Stimulated activated CD4-positive, alpha-beta T cell treated with anti-CD3 and anti-CD28 coated beads, Interleukin-15, amount 100 ng/mL, for 48 hours (primary cell): ENCODE measurements at places on chromosomes 11 and 22.

DNA sequence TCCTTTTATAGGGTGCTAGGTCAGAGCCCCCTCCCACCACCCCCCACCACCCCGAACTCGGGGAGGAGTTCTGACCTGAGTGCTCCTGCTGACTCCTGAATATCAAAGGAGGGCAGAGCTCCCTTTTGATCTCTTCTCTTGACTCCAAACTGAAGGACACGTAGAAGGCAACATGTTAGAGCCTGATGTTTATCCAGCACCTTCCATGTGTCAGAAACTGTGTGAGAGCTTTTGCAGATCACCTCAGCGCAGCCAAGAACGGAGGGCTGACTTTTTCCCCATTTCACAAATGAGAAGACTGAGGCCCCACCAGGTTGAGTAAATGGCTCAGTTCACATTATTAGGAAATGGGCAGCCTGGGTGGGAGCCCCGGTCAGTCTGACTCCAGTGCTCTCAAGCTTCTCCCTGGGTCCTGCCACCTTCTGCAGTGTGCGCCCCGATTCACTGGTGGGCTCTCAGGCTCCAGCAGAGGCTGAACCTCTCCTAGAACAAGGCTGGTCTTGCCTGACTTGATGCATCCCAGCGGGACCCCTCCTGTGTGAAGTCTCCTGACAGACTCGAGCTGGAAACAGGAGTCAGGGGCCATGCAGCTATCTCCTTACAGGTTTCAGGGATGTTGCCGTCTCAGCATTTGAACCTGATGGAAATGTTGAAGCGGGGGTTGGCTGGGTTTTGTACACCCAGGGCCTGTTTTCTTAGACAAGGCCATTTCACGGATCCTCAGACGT is 98.5 kb downstream of the TSPAN18 start:
- DNase-seq = no peak

DNA sequence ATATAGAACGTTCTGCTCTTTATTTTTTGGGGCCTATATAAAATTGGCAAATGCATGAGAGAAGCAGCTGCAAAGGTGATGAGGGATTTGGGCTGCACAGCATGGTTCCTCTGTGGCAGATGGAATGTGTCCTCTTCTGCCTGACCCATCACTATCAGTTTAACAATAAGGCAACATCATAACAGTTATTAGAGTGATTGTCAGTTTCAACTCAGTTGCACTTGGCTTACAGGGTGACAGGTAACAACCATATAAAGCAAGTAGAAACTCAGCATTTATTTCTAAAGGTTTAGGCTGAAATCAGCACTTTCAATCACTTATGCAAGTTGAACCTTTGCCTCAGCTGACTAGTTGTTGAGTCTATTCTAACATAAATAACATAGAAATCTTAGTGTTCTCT is 935.4 kb upstream of the CHORDC1 start:
- DNase-seq = no peak

GRCh38 chr11:20844216-20844615 is 174.8 kb downstream of the NELL1 start:
- no peak for DNase-seq

GRCh38 chr11:3186166-3186953 is 21.2 kb upstream of the OSBPL5 start:
- DNase-seq = no peak

- DNase-seq = no peak
Observed at GRCh38 chr11:45366619-45367190, 80.6 kb upstream of the SYT13 start.

DNA sequence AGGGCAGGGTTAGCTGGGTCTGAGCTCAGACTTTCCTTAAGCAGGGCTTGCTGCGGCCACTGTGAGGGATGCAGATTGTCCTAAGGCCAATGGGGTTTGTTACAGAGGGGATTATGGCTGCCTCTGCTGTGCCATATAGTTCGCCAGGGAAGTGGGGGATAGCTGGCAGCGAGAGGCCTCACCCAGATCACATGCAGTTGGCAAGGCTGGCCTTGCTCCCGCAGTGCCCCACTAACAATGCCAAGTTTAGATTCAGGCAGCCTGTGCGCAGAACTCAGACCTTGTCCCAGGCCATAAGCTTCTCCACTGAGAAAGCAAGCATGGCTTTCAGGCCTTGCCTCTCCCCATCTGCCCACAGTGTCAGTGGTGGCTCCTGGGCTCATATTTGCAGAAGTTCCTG is 4.7 kb upstream of the APOL2 start:
- DNase-seq = no peak

DNA sequence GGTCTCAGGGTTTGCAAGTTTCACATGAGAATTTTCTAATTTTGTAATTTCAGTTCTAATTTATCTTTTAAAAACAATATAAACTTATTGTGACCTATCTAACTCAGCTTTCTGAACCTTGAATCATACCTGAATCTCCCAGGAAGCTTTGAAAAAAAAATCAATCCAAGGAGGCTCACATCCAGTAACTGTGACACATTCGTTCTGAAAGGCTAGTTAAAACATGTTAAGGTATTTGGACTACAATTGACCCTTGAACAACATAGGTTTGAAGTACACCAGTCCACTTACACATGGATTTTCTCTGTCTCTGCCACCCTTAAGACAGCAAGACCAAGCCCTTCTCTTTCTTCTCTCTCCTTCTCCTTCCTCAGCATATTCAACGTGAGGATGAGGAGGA is 40.0 kb downstream of the DDI1 start:
- no peak for DNase-seq

- DNase-seq = no peak
Observed at GRCh38 chr11:61034111-61034510, 62.6 kb downstream of the CD6 start.
